ENCODE measurements at places on chromosomes 4 and X.

- DNase-seq, result no peak
These were observed 3.8 kb downstream of the NAP1L5 start for GRCh38 chr4:88693792-88694191.

DNA sequence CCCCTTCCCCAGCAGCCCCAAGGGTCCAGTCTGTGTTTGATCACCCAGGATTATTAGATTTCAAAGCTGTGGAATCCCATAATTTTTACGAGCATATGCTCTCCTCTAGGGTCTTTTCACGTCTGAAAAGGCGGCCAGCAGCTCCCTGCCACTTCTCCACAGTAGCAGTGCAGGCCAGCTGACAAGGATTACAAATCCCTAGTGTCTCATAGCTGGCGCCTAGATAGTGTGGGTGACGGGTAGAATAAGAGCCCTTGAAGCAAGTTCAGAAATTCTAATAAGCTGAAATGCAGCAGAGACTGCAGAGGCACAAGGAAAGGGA is 79.4 kb downstream of the RLIM start:
- no peak for DNase-seq

GRCh38 chr4:29375716-29376115 is 1344.5 kb upstream of the PCDH7 start:
- no peak for DNase-seq

GRCh38 chr4:47010347-47010911 is 17.0 kb upstream of the GABRA4 start:
- DNase-seq, result no peak

DNA sequence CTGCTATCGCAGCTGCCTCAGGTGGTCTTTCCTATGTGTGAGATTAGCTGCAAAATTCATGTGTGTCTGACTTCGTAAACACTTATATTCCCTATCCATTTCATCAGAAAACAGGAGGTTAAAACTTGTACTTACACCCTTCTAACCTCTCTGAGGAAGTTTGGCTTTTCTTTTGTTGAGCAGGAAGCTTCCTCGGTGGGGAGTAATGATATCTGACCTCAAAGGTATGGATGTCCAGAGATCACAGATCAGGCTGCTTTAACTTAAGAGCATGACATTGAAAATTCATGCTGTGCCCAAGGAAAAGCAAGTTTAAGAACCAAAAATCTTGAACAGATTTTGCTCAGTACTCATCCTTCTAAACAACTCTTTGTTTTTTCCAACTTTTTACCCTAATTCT is 429.1 kb downstream of the STIM2 start:
- no peak for DNase-seq

DNA sequence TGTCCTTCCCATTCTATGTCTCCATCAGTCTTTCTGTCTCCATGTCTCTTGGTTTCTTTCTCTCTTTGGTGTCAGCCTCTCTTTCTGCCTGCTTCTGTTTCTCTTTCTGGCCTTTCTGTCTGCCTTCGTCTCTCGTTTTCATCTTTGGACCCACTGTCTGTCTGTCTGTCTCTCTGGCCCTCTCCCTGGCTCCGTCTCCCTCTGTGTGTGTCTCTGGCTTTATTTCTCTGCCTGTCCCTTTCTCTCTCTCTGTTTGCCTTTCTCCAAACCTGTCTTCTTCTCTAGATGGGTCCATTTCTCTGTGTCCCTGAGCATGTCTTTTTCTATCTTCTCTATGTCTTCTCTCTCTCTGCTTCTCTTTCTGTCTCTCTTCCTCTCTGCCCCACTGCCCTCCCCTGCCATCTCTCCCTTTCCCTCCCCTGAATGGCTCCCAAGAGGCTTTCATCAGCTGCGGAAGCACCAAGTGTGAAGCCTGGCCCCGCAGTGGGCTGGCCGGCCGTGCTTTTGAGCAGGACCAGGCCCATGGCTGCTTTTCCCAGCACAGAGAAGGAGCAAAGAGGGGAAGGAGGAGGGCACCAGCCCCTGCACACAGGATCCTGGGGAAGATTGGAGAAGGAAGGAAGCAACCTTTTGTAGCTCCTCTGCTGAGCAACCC is 57.4 kb downstream of the PJA1 start:
- no peak for DNase-seq

- DNase-seq, result no peak
These were observed 37.2 kb downstream of the CPLX1 start for GRCh38 chr4:788636-789297.

DNA sequence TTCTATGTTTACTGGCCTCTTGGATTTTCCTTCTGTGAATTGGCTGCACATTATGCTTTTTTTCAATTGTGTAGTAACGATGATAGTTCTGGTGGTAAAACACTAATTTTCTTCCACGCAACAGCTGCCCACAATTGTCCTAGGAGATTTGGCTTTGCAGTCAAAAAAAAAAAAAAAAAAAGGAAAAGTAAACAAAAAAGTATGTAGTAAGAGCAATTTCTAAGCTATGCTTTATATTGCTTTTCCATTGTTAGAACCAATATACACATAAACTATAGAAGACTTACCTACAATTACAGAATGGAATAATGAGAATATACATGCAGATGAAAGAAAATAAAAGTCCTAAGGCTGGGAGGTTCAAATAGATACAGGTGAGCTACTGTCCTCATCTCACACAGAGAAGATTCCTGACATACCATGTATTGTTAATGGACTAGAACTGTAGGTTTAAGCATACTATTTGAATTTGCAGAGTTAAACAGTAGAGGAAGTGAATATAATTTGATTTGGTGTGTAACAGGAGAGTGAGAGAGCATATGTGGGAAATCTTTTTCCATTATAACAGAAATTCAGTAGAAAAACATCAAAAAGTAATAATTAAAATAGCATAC is 976.2 kb downstream of the RAB28 start:
- no peak for DNase-seq

Measured in stimulated activated naive CD4-positive, alpha-beta T cell treated with Interleukin-2 at 50 U/mL for 16 hours (primary cell).